ENCODE measurements at places on chromosomes 3 and 15. TPM values are rescaled to one million over a fixed set of nuclear protein-coding genes. Genes with fewer than 3 reads are reported as not detected.

- no peak for DNase-seq
Measured at GRCh38 chr3:90241481-90241880, 1134.1 kb downstream of the EPHA3 start.

GRCh38 chr15:51262463-51262862 is 75.9 kb downstream of the CYP19A1 start:
- DNase-seq, result no peak

DNA sequence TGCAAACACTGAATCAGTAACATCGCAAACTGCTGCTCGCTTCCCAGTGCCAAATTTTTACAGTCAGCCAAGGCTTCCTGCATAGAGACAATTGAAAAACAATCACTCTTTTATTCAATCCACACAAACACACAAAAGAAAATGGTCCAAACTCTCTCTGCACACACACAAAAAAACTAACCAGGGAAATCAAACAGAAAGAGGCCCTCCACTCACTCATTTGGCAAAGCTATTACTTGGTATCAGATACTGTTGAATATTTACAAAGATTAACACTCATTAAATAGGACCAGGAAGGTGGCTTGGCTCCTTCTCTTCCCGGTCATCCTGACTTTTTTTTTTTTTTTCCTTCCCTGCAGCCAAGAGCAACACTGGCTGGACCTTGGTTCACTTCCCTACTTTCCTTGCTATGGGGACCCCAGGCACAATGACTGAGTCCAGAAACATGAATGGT is 62.4 kb upstream of the SPATA12 start:
- no peak for DNase-seq

- no peak for DNase-seq
Measured at GRCh38 chr3:153600896-153601295, 438.9 kb downstream of the RAP2B start.

GRCh38 chr3:49531715-49532114 is 22.6 kb upstream of the BSN start:
- DNase-seq, result no peak

GRCh38 chr3:188796122-188796631 is 375.6 kb upstream of the TPRG1 start:
- no peak for DNase-seq

DNA sequence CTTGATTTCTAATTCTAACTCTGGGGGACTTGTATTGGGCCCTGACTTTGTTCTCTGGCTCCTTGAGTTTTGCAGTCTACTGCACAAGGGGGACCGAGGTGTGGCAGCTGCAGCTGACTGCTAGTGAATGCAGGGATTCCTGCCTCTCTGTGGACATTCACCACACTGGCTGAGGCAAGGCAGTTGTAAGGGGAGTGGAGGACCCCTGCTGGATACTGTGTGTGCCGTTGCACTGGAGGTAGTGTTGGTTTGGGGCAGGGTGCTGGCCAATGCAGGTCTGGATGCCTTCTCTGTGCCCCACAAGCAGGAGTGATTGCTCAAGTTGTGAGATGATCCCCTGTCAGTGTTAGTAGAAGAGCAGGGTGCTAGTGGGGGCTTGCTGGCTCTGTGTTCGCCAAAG is 626.1 kb downstream of the SQOR start:
- DNase-seq, result no peak

- DNase-seq, result no peak
Measured at GRCh38 chr3:149465351-149465883, 9.1 kb upstream of the TM4SF4 start.

GRCh38 chr3:100496711-100497261 is 4.4 kb downstream of the TMEM45A start:
- DNase-seq, result no peak

DNA sequence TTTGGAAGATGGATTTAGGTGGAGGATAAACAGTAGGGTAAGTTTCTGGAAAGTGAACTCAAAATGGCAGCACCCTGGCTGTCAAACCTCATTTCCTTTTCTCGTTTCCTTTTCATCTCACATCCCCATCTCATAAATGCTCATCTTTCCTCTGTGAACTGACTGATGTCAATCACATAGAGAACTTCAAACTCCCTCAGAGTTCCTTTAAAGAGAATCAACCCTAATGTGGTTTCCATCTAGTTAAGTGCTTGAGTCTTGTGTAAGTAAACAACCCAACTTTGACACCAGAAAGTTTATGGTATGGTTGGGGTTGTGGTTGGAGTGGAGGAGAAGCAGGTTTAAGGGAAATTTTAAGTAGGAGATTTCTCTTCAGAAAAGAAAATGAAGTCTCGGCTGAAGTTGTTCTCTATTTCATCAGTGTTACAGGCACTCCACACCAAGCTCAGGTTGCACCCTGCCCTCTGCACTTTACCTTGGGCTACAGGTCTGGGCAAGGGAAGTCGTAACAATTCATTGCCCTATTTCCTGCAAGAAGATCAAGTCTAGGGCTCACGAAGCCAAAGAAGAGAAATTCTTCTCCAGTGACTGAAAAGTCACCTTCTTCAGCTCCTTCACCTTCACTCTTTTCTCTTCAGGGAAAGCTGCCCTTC is 34.4 kb upstream of the TNIK start:
- no peak for DNase-seq

DNA sequence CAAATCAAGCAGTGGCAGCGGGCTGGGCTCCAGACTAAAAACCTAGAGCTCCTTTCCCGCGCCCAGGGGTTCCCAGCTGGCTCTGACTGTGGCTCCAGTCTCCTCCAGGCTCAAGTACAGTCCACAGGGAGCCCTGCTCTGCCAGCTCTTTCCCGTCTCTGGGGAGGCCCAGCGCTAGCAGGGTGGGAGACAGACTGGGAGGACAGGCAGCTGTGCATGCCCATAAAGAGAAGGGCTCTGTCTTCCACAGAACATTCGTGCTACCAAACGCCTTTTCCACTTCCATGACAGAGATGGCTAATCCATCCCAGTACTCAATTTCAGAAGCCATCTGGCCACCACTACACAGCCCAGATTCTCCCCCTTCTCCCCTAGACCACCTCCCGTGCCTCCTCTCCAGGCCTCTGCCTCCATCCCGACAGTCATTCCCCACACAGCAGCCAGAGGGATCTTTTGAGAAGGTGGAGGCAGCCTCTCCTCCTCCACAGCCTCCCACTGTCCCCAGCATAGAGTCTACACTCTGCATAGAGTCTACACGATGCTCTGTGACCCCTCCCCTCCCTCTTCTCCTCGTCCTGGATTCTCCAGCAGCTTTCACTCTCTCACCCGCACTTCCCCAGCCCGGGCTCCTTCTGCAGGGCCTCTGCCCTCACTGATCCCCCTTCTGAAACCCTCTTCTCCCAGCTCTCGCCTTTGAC is 6.8 kb upstream of the DUSP7 start:
- no peak for DNase-seq

GRCh38 chr3:6516694-6517093 is 344.2 kb upstream of the GRM7 start:
- DNase-seq, result no peak

GRCh38 chr3:8403996-8404395 is 97.6 kb upstream of the LMCD1 start:
- no peak for DNase-seq

DNA sequence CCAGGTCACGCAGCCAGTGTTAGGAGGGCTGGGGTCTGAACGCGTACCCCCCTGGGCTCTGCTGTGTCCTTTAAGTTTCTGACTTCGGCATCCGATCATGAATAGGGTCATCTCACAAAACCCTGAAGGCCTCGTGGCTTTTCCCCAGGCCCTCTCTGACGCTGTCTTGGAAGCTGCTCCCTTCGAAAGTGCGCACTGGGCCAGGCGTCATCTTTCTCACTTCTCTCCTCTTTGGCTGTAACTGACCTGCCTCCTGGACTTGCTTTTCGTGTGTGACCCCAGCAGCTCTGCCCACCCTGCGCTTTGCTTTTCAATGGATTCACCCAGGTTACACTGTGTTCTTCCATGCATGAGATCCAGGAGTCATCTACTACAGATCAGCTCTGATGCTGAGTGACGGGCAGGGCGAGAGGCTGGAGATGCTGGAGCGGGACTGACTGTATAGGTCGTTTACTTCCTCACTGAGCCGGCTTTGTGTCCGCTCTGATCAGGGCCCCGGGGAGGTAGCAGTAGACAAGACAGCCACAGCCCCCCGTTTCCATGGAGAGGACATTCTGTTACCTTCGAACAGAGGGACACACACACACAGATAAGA is 45.0 kb upstream of the PCSK6 start:
- peak; percentile 40 for DNase-seq

GRCh38 chr15:59166166-59166565 is 40.5 kb upstream of the LDHAL6B start:
- DNase-seq, result no peak

- no peak for DNase-seq
Measured at GRCh38 chr3:5428607-5429516, 241.4 kb downstream of the EDEM1 start.

- no peak for DNase-seq
Measured at GRCh38 chr15:66722757-66723540, 20.9 kb downstream of the SMAD6 start.

- no peak for DNase-seq
Measured at GRCh38 chr3:56868706-56869105, 67.0 kb upstream of the ARHGEF3 start.

GRCh38 chr3:4376499-4376898 is 73.3 kb downstream of the SETMAR start:
- DNase-seq, result no peak

DNA sequence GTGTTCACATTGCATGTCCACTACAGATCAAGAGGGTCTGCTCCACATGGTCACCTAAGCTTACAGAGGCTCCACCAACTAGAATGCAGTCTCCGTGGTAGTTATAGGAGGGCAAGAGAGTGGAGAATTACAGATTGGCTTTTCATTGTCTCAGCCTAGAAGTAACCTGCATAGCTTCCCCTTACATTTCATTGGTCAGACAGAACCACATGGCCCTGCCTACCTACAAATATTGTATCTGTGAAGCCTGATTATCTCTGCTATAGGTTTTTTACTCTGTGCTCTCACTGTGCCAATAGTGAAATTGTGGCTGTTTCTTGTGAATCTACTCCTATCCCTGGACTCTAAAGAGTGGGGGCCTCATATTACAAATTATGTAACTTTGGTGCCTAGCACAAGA is 2.5 kb upstream of the TLNRD1 start:
- DNase-seq, result no peak

DNA sequence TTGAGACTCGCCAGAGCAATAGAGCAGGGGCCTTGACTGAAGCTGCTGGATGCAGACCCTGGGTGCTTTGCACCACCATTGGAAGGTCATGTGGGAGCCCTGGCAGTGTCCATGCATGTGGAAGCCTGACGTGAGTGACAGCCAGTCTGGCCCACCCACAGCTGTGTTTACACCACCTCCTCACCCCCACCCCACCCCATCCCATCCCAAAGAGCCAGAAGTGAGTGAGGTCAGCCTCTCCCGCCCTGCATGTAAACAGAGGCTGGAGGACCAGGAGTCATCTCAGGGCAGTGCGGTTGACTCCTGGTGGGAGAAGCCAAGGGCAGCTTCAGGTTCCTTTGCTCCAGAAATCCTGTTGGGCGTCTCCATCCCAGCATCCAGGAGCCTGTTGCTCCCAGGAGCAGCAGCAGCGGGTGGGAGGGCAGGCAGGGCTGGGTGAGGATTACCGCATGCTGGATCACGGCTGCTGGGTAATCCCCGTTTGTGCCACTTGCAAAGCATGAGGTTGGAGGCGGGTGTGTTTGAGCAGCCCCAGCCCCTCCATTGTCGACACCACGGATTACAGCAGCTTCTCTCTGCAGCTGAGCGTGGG is 44.6 kb downstream of the CORO2B start:
- no peak for DNase-seq

- no peak for DNase-seq
Measured at GRCh38 chr3:127448671-127449070, 141.9 kb downstream of the TPRA1 start.

DNA sequence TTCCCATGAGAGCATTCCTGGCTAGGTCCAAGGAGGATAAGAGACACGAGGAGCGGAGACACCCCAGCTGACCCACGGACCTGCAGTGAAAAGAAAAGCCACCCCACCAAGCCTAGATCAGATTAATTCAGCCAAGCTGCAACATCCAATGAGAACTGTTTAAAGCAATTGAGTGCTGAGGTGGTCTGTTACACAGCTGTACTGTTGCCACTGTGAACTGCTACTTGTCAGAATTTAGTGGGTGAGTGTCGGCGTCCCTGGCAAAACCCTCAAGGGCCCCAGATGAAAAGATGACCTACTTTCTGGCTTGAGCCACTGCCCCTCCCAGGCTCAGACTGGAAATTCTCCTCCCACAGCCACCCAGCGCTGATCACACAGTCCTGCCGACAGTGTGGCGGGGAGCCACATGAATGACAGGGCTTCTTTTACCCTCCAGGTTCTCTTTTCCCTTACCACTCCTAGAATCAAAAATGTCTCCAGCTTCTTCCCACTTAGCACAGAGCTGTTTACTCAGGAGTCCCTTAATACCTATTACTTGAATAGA is 26.4 kb upstream of the KBTBD12 start:
- peak; percentile 50 for DNase-seq

DNA sequence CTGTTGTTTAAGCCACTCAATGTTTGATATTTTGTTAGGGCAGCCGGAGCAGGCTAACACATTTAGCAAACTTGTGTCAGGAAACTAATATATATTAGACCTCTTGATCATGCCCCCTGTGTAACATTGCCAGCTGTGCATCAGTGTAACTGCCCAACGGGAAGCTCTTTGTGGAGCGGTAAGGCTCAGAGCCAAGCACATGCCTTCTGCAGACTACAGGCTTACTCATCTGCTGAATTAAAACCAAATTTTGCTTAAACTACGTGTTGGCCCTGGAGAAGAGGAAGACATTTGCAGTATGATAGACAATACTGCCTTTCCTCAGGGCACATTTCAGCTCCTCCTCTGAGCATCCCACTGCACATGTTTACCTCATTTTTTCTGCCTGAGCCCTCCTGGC is 50.5 kb upstream of the KCNMB2 start:
- DNase-seq, result no peak

DNA sequence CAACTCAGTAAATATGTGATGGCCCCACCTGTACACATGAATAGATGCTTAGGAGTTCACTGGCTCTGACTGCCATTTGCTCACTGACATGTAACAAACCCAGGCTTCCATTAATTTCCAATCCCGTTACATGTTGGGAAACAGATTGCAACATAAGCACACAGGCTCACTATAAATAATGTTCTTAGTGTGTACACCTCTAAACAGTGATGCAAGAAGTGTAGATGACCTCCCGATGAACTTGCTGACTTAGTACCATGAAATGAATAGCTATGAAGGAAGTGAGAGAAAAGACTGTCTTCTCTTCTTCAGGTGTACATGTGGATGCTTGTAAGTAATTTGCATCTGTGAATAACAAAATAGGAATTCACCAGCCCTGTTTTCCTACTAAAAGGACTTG is 21.4 kb upstream of the FSIP1 start:
- no peak for DNase-seq

GRCh38 chr15:81279621-81280485 is 44.1 kb downstream of the STARD5 start:
- DNase-seq, result no peak

ZNF774 gene
- total RNA-seq, result 8.9 TPM

TEX55 gene
- total RNA-seq, result not detected

DMXL2 gene
- 43.5 TPM for total RNA-seq

USP19 gene
- 69.3 TPM for total RNA-seq

CTSH gene
- 705 TPM for total RNA-seq

PRTG gene
- total RNA-seq, result 3.7 TPM

STRC gene
- total RNA-seq, result 1.4 TPM

GOLGA6L10 gene
- 4.3 TPM for total RNA-seq
